ENCODE measurements at places on chromosomes 11 and 22.

- DNase-seq: no peak
Measured at GRCh38 chr11:8309862-8310261, 46.2 kb upstream of the LMO1 start.

GRCh38 chr11:83720675-83721074 lies 434.5 kb upstream of the CCDC90B start:
- no peak for DNase-seq

DNA sequence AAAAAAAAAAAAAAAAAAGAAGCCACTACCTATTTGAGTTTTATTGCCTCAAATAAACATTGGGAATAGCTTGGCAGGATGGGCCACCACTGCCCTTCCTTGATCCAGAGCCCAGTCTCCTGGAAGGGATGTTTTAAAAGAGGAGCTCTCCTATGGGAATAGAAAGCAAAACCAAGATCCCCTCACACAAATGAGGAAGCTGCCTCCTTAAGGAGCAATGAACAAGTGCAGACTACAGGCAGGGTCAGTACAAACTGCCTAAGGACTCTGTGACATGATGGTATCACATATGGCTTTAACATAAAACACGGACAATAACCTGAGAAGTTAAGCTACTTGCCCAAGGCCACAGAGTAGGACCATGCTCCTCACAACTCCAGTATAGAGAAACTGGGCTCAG lies 120.8 kb downstream of the NAT10 start:
- no peak for DNase-seq

DNA sequence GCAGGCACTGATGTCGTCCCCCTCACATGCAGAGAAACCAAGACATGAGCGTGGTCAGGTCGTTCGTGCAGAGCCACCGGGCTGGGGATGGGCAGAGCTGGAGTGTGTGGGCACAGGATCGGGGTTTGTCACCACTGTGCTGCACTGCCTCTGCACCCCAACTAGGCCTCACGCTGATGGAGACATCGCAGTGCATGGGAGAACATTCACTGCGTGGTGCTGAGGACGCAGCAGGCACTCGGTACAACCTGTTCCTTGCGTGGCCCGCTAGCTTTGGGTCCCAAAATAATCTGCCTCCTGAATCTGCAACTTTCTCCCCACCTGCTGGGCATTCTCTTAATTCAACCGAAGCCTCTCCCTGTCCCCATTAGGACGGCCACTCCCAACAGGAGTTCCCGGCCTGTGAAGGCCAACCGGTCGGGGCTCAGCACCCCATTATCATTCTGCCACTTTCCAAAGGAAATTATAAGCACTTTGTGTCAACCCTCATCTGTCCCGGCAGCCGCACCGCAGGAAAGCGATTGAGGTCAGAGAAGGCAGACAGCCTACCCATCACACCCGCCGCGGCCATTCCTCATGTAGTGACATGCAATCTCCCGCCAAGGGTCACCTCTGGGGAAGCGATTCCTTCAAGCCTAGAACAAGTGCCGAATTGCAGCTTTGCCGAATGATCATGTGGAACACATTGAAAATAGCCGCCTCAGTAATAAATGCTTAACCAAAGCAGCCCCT lies 490.4 kb downstream of the MN1 start:
- DNase-seq: no peak

DNA sequence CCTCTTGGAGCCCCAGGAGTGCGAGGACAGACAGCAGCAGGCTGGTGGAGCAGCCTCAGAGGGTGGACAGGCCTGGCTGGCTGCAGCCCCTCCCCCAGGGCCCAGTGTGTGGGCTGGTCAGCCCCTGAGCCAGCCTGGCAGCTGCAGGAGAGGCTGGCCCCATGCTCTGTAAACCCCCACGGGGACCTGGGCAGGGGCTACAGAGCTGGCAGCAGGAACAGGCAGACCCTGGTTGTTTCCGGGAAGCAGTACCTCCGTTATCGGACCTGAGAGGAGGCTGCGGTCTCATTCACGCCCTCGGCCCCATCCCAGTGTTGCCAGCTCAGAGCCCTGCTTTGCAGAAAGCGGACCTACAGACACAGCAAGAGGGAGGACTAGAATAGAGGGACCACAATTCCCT lies 38.5 kb upstream of the COMT start:
- no peak for DNase-seq

- DNase-seq: peak; percentile 54
Measured at GRCh38 chr11:64146036-64146955, 19.6 kb downstream of the MACROD1 start.

GRCh38 chr22:25007444-25008106 lies 55.1 kb downstream of the KIAA1671 start:
- no peak for DNase-seq

- no peak for DNase-seq
Measured at GRCh38 chr22:27299181-27300085, 502.1 kb downstream of the MN1 start.

GRCh38 chr11:67285541-67286498 lies 3.3 kb upstream of the ANKRD13D start:
- no peak for DNase-seq

DNA sequence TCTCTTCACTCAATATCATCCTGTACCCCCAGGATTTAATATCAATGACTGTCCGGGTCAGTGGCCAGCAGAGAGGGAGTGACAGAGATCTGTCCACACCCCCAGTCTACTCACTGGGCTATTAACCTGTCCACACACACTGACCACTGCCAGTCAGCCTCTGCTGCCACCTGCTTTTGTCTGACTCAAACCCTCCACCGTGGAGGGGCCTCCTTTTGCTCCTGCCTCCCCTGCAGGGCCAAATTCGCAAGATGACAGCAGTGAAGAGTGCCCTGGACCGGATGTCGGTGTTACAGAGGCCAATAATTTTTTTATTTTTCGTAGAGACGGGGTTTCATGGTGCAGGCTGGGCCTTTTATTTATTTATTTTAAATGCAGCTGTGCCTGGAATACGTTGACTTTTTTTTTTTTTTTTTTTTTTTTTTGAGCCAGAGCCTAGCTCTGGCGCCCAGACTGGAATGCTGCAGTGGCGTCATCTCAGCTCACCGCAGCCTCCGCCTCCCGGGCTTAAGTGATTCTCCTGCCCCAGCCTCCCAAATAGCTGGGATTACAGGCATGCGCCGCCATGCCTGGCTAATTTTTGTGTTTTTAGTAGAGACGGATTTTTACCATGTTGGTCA lies 5.1 kb downstream of the PDXP start:
- DNase-seq: peak; percentile 75

- no peak for DNase-seq
Measured at GRCh38 chr11:9069862-9070470, 21.4 kb downstream of the SCUBE2 start.

DNA sequence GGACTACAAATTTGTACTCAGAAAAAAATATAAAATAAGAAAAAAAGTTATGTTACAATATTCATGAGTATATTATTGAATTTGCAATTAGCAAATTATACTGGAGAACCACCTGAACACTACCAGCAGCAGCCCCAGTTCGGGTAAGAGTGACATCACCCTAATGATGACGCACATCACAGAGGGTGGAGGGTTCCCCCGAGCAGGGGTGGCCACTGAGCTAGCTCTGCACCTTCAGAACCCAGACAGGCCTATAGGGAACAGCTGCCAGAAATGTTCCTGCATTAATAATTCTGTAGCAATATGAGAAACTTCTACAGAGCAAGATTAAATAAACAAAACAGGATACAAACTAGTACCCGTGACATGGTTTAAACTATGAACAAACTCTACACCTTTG lies 17.5 kb upstream of the ARAP1 start:
- no peak for DNase-seq

- DNase-seq: peak; percentile 30
Measured at GRCh38 chr22:45799291-45799690, 127.7 kb downstream of the ATXN10 start.

DNA sequence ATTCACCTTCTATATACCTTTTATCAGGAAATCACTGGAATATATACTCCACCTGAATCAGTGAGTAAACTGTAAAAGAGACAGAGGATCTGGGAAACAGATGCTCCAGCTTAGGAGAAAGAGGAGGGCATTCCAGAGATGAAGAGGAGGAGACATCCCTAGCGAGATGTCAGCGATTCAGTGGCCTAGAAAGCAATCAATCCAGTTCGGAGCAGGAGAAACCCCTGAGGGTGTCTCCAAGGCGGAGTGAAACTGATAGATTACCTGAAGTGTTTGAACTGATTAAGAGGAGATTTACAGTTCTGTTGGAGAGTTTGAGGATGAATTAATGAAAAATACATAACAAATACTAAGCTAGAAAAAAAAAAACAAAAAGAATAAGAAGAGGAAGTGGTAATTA lies 24.5 kb upstream of the TNRC6B start:
- no peak for DNase-seq

DNA sequence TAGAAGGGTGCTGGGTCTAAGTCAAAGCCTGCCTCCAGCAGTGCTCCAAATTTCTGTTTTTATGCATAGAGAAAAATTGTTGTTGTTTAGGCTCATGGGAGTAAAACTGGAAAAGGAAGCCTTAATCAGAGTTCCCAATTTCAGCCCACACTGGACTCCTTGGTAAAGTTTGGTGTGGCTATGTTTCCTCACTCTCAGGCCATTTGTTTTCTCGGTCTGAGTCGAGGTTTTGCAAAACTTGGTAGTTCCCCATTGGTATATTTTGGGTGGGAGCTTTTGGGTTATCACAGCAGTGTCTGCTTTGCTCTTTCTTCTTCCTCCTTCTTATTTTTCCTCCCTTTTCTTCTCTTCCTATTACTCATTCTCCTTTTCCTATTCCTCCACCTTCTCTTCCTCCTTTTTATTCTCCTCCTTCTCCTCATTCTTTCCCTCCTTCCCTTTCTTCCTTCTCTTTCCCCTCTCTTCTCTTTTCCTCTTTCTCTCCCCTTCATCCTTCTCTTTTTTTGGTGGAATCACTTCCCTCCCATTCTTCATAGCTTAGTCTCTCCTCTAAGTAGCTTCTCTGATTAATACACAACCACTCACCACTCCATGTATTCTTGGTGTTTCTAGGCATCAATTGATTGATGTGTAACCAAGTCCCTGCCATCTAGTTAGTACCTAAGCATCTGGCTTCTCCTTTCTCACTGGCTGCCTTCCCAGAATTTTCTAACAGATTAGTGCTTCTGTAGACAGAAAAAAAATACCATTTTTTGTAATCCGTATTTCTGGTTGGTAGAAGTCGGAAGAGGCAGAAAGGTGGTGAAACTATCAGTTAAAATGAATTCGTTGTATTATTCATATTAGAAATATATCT lies 10.1 kb downstream of the SLC5A1 start:
- DNase-seq: no peak

All from EH (cell line).